ENCODE measurements at places on chromosomes 6 and 20.

DNA sequence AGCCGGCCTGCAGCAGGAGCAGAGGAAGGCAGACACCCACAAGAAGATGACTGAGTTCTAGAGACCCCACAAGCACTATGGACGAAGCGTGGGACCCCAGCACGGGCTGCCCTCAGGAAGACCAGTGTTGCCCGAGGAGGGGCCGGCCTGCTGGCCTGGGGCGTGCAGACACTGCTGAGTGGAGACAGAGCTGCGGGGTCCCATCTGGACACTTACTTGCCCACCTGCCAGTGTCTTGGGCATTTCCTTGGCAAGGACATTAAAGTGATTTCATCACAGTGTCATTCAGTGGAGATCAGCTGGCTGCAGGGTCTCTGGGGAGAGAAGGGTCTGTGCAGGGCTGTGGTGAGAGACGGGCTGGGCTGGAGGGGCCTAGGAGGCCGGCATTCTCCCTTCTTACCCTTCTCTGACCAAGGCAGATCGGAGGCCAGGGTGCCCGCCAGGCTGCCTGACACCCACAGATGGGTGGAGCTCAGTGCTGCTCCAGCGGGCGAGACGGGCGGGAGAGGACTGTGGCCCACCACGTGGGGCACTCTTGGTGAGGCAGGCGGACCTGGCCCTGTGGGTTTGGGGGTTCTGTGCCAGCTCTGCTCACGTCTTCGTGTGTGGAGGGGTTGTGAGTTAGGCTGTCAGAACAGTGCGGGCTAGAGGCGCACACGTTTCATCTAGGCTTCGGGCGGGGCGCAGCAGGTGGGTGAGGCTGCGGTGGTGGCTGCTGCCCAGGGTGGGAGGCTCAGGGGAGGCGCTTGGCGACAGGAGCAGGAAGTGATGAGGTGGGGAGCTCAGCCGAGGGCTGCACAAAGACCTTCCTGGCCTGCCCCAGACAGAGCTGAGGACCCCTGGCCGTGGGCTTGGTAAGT lies at the start of gene LIME1:
TSS of gene LIME1 (plus strand) at position 806 of the 860 bp plus-strand sequence. CDS start 886 bp downstream, outside the sequence.
- no peak for DNase-seq

GRCh38 chr6:119764927-119765681 lies 415.5 kb upstream of the MAN1A1 start:
- DNase-seq = no peak

GRCh38 chr6:105987516-105987915 lies 98.6 kb upstream of the PRDM1 start:
- no peak for DNase-seq

GRCh38 chr6:85568411-85568810 lies 25.2 kb downstream of the SNX14 start:
- no peak for DNase-seq

GRCh38 chr6:11938285-11938890 lies 73.7 kb upstream of the HIVEP1 start:
- DNase-seq = no peak

GRCh38 chr6:152836523-152836922 lies 85.9 kb downstream of the VIP start:
- DNase-seq = no peak

DNA sequence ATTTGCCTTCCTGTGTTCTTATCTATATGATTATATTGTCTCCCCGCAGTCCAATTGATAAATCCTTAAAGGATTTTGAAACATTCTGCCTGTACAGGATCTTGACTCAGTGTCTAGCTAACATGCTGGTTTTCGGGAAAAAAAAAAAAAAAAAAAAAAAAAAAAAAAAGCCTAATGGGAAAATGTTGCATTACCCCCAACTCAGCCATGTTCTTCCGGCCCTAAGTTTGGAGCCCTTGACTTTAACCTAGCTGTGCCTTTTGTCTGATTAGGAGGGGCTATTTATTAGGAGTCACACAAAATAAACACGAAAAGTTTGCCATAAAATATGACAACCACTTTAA lies 244.4 kb upstream of the TCF21 start:
- no peak for DNase-seq

- DNase-seq = no peak
These were observed 114.1 kb upstream of the ESR1 start for GRCh38 chr6:151693366-151693765.

DNA sequence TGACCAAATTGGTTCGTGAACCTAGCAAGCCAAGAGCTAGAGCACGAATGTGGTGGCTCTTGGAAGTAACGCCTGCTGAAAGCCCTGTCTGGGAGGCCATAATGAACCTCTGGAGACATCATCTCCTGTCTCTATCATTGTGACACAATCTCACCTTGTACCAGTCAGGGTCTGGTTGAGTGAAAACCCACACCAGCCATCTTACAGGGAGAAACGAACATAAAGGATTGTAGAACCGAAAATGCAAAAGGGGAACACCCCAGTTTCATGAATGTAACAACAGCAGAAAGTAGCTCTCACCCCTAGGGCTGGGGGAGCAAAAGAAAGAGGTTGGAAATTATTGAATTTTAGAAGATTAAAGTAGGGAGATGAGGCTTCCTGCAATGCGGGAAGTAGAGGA lies 50.9 kb upstream of the TAB2 start:
- DNase-seq = no peak

GRCh38 chr6:150755524-150755923 lies 110.0 kb upstream of the MTHFD1L start:
- no peak for DNase-seq

DNA sequence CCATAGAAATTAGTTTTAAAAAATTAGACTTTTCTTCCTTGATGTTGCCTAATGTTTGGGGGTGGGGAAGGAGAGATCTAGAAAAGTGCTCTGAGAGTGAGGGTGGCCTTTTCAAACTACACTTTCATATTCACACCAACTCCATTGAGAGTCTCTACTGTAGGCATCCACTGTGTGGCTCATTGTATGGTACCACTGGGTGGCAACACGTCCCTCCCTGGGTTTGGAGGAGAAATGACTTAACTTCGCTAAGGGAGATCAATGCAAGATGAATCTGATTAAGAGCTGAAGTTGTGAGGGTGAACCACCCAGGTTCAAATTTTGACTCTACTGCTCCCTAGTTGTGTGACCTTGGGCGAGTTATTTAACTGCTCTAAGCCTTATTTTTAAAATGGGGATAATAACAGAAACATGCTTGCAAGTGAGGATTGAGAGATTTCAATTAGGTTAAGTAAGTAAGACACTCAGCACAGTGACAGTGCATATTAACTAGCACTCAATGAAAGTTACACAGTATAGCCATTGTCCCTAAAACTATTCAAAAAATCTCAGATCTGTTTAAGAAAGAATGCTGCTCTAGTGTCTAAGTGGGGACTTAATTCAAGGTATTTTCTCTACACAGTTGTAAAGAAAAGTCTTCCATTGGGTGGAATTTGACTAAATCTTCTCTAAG lies 193.5 kb upstream of the CNR1 start:
- DNase-seq = no peak

GRCh38 chr20:34896086-34896621 lies 19.7 kb downstream of the ACSS2 start:
- DNase-seq = peak; percentile 1

GRCh38 chr6:151630991-151631655 lies 137.3 kb downstream of the CCDC170 start:
- no peak for DNase-seq
